Stimulated activated CD8-positive, alpha-beta memory T cell treated with anti-CD3 and anti-CD28 coated beads, Interleukin-7, amount 100 ng/mL, for 48 hours (primary cell): ENCODE measurements at places on chromosomes 5 and 9.

DNA sequence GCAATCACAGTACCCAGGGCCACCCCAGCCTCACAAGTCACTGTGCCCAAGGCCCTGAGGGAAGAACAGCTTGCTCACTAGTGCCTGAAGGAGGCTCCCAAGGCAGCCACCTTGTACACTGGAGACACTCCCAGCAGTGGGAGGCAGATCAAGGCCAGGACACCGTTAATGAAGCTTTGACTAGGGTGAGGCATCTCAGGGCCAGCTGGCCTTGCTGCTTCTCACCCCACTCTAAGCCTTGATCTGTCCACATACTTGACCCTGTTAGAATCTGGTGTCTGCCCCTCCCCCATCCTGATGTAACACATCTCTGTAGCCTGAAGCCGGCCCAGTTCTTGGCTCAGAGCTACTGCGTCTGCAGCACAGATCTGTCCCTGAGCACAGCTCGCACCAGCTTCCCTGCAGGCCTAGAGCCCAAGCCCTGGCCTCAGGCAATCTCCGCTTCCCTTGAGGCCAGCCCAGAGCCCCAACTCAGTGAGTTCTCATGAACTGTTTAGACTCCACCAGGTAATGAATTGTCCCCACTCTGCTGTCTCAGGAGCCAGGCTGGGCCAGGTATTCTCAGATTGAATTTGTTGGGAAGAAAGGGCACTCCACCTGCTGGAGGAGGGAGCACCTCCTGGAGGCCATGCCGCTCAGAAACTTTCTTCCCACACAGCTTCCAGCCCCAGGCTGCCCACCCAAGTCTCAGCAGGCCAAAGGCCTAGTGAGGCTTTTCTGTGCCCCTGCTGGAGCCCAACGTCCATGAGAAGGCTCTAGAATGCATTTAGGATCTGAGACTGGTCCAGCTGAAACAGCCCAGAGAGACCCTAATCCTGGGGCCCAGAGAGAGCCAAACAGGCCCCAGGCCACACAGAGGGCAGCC, 13.4 kb upstream of the JADE2 start:
- DNase-seq, result no peak

DNA sequence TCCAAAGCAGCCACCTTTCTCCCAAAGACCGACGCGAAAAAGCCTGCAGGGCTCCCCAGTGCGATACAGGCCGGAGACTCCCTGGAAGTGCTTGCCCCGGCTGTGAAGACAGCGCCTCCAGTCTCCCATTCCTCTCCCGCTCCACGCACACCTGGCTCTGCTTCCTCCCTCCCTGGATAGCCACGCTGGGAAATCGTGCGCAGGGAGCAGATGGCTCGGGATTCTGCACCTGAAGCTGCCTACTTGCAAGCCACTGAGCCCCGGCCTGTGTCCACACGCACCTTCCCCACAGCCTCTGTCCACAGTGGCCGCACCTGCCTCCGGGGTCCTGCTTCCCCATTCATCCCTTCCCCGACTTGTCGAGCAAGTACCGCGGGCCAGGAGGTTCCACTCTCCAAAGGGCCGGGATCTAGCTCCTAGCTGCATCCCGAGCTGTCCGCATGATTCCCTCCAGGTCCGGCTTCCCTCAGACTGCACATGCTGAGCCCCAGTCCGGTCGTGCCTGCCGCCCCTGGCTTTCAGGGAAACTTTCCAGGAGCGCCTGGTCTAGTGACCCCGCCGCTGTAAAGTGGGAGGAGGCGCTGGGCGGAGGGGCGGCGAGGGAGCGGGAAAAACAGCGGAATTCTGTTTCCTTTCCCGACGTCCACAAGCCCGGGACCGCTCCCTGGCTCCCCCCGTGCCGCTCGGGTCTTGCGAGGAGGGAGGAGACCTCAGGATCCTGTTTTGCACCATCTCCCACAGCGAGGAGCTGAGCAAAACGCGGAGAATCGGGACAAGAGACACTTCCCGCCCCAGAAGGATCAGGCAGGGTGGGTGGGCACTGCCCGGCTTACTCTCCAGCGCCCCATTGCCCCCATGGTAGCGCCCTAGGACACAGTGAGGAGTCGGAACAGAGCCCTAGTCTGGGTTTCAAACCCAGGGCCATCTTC, 2.0 kb downstream of the SEMA6A start:
- DNase-seq, result no peak

GRCh38 chr5:113480243-113480642, 8.0 kb downstream of the MCC start:
- DNase-seq, result no peak

- DNase-seq, result no peak
These were observed 19.5 kb downstream of the ANKH start for GRCh38 chr5:14851999-14852526.

DNA sequence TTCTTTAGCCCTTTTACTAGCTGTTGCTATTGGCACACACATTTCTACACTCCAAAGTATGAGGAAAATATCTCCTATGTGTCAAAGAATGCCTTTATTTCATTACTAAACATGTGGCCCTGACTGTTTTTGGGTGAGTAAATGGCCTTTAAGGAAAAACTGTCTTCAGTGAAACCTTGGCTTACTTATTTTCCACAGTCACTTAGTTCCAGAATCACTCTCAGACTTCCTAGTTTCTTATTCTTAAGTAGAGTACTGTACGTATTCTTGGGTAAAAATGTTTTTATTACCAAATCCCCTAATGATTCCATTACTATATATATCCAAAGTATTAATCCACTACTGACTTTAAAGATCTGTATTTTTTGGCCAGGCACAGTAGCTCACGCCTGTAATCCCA, 27.5 kb downstream of the ERP44 start:
- no peak for DNase-seq

DNA sequence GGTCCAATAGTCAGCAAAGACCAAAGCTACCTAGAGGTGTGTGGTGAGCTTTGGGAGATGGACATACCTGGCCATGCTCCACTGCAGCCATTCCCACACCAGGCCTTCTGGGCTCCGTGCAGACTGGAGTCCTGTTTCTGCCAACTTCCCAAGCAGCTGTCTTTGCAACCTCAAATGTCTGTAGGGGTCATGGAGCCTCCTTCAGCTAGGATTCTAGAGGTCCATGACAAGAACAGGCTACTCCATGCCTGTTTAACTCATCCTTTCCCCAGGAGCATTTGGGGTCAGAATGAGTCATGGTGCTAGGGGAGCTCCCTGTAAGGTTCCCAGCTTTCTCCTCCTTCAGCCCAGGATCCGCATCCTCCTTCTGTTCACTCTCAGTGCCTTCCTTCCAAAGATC, 17.1 kb downstream of the VPS13A start:
- DNase-seq, result no peak

- no peak for DNase-seq
These were observed 35.3 kb upstream of the RNF20 start for GRCh38 chr9:101498323-101498722.

- no peak for DNase-seq
These were observed 36.2 kb downstream of the SPOCK1 start for GRCh38 chr5:137462816-137463520.

DNA sequence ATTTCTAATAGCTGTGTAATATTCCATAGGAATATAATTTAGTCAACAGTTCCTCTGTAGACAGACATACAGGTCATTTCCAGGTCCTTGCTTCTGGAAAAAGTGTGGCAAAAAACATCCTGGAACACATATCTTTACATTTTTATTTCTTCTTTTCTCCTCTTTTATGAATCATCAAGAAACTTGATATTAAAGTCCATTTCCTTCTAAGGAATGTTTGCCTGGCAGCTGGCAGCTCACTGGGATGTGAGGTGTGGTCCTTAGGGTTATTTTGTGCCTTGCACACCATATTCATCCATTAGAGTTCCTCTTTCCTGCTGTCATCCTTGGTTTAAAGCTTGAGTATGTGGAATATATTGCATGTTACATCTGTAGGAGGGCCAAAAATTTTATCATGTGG, 122.0 kb downstream of the GALNT10 start:
- no peak for DNase-seq

- DNase-seq, result no peak
These were observed 202.2 kb upstream of the DMRTA1 start for GRCh38 chr9:22244139-22245011.

GRCh38 chr5:181221792-181222629, 1.1 kb upstream of the TRIM41 start:
- DNase-seq, result peak; percentile 89

DNA sequence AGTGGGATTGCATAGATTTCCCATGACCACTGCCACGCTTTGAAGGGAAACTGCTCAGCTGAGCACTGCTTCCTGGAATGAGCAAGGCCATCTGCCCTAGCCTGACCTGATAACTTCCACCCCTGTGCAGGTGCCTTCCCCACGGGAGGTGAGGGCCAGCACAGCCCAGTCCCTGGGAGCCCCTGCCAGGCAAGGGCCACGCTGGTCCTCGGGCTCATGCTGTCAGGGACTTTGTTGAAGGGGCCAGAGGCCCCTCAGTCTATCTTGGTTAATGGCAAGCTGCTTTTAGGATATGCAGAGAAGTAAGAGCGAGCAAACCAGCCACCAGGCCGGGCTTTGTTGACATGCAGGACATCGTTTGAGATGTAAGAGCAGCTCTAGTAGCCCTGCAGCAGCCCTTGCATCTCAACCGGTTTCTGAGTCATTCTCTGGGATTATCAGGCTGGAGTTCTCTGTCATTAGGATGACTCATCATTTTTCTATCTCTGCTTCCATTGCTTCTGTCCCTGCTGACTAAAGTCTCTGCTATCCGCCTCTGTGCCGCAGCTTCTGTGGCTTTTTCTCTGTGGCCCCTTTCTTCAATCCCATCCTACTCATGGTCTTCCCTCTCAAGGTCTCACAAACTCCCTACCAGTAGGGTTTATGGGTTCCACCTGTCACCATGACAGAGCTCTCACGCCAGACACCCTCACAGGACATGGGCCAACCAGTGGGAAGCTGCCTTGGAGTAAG, 30.6 kb upstream of the IQGAP2 start:
- no peak for DNase-seq

DNA sequence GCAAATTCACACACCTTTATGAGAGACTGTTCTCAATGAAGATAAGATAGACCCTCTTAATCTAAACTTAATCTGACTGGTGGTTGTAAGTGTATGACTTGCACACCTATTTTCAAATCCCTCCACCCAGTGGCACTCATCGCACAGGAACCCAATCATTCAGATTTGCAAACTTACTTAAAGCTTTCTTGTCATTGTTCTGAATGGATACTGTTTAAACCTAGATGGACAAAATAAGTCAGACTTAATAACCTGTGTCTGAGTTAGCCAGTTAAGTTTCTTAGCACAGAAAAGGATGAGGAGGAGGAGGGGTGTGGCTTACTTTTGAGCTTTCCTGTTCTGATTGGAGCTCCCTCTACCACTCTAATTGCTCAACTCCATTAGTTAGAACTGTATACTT, 252.4 kb upstream of the CCNH start:
- no peak for DNase-seq

- no peak for DNase-seq
These were observed 615.7 kb upstream of the ARRDC3 start for GRCh38 chr5:91998774-91999173.

- DNase-seq, result no peak
These were observed 49.3 kb downstream of the SHB start for GRCh38 chr9:38019731-38020130.

DNA sequence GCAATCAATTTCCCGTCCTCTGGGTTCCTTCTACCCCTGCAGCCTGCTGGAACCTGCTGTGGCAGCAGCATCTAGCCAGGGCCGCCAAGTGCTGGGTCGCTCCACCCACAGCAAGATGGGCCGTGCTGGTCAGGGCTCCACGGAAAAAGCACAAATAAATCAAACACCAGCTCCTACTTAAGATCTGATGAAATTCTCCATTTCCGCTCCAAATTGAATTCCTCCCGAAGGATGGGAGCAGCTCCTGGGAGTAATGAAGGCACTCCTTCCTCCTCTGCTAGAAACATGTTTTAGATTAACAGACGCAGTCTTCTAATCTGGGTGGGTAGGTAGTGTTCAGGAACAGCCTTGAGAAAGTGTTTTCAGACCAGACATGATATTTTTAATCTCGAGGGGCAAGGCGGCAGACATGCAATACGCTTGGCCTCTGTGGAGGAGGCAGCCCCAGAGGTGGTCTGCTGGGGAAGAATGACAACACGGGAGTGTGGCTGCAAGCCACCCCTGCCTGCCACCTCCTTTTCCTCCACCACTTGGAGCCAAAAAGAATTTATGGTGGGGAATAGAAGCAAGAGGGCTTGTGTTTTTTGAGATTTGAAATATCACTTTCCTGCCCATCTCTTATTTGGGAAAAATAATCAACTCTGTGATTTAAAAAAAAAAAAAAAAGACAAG, 194.1 kb downstream of the AOPEP start:
- no peak for DNase-seq

GRCh38 chr5:145739843-145740242, 95.3 kb downstream of the PRELID2 start:
- DNase-seq, result no peak
